Activated CD8-positive, alpha-beta memory T cell treated with anti-CD3 and anti-CD28 coated beads for 4 hours (primary cell): ENCODE measurements at places on chromosomes 4 and X.

GRCh38 chrX:57596516-57596915 lies 4.7 kb downstream of the ZXDB start:
- no peak for DNase-seq

- no peak for DNase-seq
Measured at GRCh38 chr4:125833-126232, 1.5 kb downstream of the ZNF718 start.

DNA sequence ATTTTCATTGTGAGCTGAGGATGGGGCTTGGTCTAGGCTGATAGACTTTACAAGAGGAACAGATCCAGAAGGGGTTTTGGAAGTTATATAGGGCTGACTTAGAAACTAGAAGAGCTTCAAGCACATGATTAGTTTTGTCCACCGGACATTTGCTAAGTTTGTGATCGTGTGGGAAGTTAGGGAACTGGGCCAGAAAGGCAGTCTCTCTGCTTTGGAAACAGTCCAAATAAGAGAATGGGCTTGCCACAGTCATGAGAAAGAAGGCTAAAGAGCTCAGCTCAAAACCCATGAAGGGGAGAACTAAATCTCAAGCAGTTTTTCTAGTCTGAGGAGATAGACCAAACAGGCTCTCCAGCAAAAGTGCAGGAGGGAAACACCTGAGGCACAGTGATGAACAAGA lies 67.8 kb downstream of the ZNF674 start:
- DNase-seq: no peak

DNA sequence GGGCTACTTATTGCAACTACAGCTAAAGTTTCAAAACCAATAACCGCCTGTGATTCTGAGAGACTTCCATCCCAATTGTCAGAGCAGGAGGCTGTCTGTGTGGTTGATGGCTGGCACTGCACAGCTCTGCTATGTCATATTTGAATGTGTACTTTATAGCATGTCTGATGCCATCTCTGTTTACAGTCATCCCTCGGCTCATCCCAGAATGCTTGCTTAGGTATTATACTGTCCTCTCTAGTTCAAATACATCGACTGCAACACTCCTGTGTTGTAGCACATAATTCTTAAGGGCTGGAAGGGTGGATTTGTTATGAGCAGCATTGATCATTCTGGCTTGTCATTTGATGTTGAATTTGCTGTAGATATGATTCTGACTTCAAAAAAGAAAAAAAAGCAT lies 1617.5 kb upstream of the TENM3 start:
- no peak for DNase-seq

- DNase-seq: no peak
Measured at GRCh38 chr4:15186149-15186548, 183.9 kb downstream of the CPEB2 start.

- no peak for DNase-seq
Measured at GRCh38 chrX:146854281-146854680, 39.7 kb upstream of the CXorf51A start.

- no peak for DNase-seq
Measured at GRCh38 chr4:101693842-101694398, 96.6 kb upstream of the BANK1 start.
